ENCODE measurements at places on chromosomes 7 and 10.
A peak's percentile ranks its signal among the peaks of the same experiment; 100 is the strongest.

DNA sequence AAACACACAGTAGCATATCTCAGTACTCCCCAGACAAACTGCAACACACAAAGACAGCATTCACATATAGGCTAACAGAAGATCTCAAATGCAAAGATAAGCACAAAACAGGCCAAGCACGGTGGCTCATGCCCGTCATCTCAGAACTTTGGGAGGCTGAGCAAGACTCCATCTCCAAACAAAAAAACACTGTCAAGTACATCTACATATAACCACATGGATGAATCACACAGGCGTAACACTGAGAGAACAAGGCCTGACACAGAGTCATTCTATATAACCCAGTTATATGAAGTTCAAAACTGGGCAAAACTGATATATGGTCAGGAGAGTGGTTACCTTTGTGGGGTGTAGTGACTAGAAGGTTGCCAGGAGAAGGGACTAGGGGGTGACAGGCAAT is 506.4 kb downstream of the KCNMA1 start:
- DNase-seq, result no peak

- no peak for DNase-seq
Observed at GRCh38 chr7:155164316-155164715, 94.2 kb downstream of the HTR5A start.

- DNase-seq, result no peak
Observed at GRCh38 chr7:144622745-144623144, 213.1 kb downstream of the TPK1 start.

- DNase-seq, result no peak
Observed at GRCh38 chr7:139252451-139252850, 21.4 kb downstream of the UBN2 start.

- no peak for DNase-seq
Observed at GRCh38 chr7:151146761-151147160, 20.7 kb downstream of the GBX1 start.

DNA sequence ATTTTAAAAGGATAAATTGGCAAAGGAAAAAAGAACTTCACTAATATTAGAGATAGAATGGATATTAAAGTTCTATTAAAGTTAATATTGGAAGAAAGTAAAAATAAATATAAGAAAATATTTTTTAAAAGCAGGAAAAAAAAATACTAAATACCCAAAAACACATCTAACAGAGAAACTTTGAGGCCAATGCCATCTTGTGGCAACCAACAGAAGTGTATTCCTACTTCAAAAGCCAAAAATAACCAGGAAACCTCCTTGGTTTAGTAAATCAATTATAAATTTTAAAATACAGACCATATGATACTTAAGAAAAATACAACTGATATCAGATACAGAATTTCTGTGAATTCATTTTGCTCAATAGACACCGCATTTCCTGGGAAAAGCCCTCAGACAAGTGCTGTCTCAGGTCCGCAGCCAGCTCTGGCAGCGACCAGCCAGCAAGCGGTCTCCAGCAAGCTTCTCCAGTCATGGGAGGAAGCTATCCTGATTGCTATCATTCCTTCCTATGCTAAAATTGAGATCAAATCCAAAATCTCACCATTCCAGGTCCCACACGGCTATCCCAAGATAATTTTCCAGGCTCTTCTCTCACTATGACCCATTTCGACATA is 65.3 kb downstream of the LMBR1 start:
- DNase-seq, result peak; percentile 43

DNA sequence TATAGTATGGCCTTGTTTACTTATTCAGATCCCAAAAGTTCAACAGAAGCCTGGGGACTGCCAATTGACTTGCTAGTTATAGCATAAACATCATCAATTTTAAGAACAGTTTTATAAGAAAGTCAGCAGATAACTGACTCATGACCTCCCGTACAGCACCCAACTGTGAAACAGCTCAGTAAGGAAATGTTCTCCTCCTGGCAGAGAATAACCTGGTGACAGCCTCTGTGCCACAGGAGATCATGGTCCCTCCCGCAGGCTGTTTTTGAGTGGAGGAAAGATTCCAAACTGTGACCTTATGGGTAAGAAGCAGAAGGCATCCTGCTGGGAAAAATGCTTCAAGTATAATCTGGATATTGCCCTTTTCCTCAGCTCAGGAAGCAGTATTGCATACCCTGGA is 182.5 kb downstream of the SEMA3D start:
- DNase-seq, result no peak

DNA sequence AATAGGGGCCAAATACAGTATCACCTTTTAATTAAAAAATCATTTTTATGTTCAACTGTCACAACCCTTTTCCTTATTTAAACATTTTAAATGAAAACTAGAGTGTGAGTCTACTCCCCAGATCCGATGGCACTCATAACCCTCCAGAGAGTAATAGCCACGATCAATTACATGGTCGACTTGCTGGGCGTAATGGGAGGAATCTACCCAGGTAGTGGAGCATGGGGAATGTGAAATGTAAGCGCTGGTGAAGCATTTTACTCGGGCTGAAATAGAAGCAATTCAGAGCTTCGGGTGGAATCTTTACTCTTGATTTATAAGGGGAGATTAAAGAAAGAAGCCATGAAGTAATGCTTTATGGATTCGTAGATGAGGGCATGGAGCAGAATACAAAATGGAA is 321.9 kb downstream of the ACTR3B start:
- no peak for DNase-seq

DNA sequence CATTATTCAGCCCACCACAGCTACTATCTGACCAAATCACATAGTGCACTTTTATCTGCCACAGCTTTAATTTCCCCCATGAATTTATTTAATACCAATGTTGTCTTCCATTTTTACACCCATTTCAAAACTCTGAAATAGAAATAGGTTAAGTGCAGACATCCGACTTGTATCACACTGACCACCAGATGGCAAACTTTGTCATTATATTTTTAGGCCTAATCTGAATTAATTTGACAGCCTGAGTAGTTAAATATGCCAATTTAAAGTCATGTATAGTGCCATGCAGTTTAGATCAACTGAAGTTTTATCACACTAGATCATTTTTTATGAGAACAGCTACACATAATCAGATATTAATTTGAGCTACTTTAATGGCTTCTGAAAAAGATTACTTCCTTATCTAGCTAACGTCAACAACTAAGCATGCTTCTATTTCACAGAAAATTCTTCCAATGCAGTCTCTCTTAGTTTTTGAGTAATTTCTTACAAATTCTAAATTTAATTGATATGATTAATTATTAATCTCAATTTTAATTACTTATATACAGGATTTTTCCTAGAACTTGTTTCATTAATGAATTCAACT is 566.4 kb downstream of the GFRA1 start:
- peak; percentile 28 for DNase-seq

GRCh38 chr7:34762764-34763163 is 104.7 kb downstream of the NPSR1 start:
- no peak for DNase-seq

GRCh38 chr7:108637049-108637621 is 67.5 kb downstream of the DNAJB9 start:
- DNase-seq, result no peak

GRCh38 chr7:72313906-72314305 is 98.2 kb downstream of the CALN1 start:
- no peak for DNase-seq

- no peak for DNase-seq
Observed at GRCh38 chr10:6770846-6771245, 190.8 kb upstream of the PRKCQ start.

DNA sequence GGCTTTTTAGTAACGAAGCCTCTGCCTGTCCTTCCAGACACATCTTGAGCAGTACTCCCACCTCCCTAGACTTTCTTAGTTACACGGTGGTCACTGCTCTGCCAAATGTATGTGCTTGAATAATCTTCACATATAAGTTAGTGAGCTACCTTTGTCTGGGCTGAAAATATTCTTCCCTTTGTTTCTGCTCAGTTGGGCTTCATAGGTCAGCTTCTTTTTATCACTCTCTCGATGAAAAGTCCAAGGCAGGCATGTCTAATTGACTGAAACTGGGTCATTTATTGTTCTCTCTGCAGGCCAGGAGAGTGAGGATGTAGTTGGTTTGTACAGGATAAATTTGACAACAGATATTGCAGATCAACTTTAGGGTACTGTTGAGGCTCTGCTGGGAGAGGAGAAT is 636.7 kb upstream of the IGFBP3 start:
- no peak for DNase-seq

DNA sequence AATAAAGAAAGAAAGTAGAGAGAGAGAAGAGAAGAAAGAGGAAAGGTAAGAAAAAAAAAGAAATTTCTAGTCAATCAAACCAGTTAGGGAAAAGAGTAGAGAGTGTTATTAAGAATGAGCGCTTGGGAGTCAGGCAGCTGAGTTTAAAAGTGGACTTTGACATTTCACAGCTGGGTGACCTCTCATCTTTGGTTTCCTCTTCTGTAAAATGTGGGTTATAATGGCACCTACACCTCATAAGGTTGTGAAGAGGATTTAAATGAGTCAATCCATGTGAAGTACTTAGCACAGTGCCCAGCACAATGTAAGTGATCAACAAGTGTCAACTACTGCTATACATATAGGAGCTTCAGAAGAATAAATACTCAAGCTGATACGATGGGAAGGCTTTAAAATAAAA is 12.2 kb downstream of the HOXA1 start:
- no peak for DNase-seq

GRCh38 chr10:72088889-72089575 is 681 bp upstream of the SPOCK2 start:
- DNase-seq, result no peak

DNA sequence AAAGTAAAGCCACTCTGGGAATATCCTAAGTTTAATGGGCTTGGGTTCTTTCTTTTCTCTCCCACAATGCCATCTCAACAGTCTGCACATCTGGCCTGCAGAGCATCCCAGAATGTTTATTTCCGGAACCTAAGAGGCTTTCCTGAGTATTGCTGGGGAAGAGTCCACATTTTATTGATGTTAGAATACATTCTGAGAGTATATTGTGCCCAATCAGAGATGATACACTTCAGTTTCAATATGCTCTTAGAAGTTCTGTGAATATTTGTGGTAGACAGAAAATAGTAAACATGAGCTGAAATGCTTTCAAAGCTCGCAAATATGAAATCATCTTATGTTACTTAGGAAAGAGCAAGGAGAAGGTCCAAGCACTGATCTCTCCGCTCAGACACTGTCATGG is 200.6 kb downstream of the TWIST1 start:
- no peak for DNase-seq

- no peak for DNase-seq
Observed at GRCh38 chr10:96287392-96288105, 16.2 kb upstream of the BLNK start.

DNA sequence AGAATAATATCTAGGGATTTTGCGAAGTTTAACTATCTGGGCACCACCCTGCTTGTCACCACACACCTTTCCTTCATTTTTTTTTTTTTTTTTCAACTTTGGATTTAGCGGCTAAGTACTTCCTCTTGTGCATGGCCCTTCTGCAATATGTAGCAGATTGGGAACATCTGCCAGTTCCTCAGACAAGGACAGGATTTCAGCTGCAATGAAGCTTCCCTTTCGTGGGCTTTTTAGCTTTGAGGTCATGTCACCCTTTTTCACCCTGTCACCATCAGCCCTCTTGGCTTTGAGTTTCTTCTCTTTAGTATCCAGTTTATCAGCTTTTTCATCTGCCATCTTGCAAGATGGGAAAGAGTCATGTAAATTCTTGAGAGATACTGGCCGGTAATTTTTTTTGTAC is 81.6 kb upstream of the ETV1 start:
- DNase-seq, result no peak

- DNase-seq, result no peak
Observed at GRCh38 chr10:33137356-33138005, 179.5 kb upstream of the ITGB1 start.

GRCh38 chr7:93146472-93147141 is 1.6 kb downstream of the SAMD9L start:
- peak; percentile 48 for DNase-seq

GRCh38 chr10:130808686-130809085 is 502.8 kb downstream of the TCERG1L start:
- no peak for DNase-seq

DNA sequence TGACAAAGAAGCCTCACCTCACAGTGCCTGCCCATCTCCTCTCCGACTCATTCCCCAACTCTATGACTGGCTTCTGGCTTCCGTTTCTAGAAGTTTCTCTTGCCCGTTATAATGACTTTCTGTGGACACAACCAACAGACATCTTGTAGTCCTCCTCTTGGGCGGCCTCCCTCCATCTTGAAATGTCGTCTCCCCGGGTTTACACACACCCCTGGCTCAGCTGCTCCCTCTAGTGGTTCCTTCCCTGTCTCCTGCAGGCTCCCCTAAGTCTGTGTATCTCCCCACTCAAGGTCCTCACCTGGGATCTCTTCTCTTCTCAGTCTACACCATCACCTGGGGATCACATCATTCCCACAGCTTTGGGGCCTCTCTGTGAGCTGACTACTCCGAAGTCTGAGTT is 123.4 kb upstream of the NEBL start:
- DNase-seq, result peak; percentile 47

GRCh38 chr7:3393862-3394261 is 92.8 kb downstream of the SDK1 start:
- DNase-seq, result no peak

DNA sequence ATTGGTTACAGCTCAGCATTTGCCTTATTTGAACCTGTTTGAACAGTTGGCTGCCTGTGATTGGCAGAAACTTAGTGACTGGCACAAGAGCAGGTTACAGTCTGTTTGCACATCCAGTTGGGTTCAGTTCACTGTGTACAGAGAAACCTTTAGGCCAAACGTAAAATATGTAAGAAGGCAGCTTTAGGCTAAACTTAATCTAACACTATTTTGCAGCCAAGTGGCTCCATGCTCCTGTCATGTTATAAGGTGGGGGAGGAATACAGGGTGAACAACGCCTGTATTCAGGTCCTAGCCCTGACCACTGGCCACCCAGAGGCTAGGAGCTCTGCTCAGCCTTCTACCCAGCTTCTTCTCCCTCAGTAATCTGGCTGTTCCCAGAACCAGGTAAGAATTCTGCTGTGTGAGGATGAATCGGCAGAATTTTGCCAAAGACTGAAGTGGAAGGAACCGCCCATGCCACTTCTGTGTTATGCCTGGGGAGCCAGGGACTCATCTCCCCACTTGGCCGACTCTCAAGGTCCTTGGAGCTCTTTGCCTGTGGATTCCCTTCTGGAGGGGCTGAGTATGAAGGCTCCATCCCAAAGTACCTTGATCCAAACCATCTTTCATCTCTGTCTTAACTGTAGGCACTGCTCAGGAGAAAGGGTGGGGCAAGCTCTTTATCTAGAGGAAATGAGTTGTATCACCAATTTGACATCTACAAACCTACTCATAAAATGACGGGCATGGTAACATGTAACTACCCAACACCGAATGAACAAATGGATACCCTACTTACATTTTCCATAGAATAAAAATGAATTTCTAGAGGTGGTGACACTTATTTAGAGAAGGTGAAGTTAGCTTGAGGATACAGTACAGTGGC is 164.4 kb upstream of the NAMPT start:
- peak; percentile 25 for DNase-seq

Measured in hematopoietic multipotent progenitor cell treated with erythropoietin and hydrocortisone succinate and interleukin-3 and kit ligand, for 8 days (in vitro differentiated cells).